Endodermal cell (in vitro differentiated cells): ENCODE measurements at places on chromosomes 7 and 10.

GRCh38 chr10:78807504-78808203, 261.1 kb upstream of the ZMIZ1 start:
- no peak overlapping the region for H3K4me3 ChIP-seq
- H3K27me3 ChIP-seq = peaks cover 10% of the 10 kb centered on the region
- no peak overlapping the region for H3K27ac ChIP-seq
- H3K4me1 ChIP-seq = peaks cover 4% of the 10 kb centered on the region
- no peaks in the 10 kb centered on the region for H3K36me3 ChIP-seq
- DNase-seq = peak; percentile 57

DNA sequence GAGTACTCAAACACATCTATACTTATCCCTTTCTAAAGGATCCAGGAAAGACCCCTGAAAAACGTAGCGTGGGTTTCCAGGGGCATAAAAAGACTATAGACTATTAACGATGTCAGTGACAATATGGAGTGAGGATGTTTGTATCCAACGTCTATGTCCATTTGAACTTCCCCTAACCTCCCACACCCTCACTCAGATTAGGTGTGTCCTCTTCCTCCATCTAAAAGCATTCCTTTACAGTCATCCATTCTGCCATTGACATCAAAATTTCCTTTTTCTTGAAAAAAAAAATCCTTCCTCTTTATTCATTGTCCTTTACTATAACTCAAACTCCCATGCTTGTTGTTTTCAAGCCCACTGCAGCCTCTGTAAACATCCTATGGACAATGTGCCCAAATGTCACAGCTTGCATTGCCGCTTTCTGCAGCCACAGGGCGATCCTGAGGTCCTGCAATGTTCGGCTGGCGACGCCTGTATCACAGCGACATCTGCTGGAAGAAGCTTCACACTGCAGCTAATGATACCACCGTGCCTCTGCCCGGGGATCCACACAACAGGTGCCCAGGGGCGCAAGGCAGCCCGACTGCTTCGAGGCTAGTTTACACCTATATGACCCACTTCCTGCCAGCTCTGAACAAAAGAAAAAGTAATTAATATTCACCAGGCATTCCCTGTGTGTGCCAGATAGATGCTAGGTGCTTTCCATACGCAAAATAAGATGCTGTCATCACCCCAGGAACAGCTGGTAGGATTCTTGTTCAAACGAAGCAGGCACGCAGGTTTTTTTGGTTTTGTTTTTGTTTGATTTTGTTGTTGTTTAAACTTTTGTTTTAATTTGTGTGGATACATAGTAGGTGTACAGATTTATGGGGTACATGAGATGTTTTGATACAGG, 267.9 kb upstream of the GHITM start:
- H3K27ac ChIP-seq = no peak overlapping the region
- no peaks in the 10 kb centered on the region for H3K27me3 ChIP-seq
- H3K36me3 ChIP-seq = no peaks in the 10 kb centered on the region
- DNase-seq = peak; percentile 93

GRCh38 chr10:78571286-78571685, 497.5 kb upstream of the ZMIZ1 start:
- H3K4me1 ChIP-seq = peaks cover 10% of the 10 kb centered on the region
- H3K36me3 ChIP-seq = no peaks in the 10 kb centered on the region
- no peaks in the 10 kb centered on the region for H3K27me3 ChIP-seq
- no peak overlapping the region for H3K4me3 ChIP-seq
- no peak overlapping the region for H3K27ac ChIP-seq

- no peaks in the 10 kb centered on the region for H3K36me3 ChIP-seq
- H3K4me3 ChIP-seq = no peak overlapping the region
- no peaks in the 10 kb centered on the region for H3K27me3 ChIP-seq
- H3K27ac ChIP-seq = no peak overlapping the region
These were observed 31.1 kb upstream of the RET start for GRCh38 chr10:43045631-43046287.

- no peak overlapping the region for H3K4me3 ChIP-seq
- DNase-seq = peak; percentile 81
- no peaks in the 10 kb centered on the region for H3K36me3 ChIP-seq
- no peak overlapping the region for H3K27ac ChIP-seq
These were observed 1128.7 kb downstream of the CNTNAP2 start for GRCh38 chr7:147245274-147245673.

- H3K4me3 ChIP-seq = no peak overlapping the region
- DNase-seq = peak; percentile 69
- H3K27ac ChIP-seq = no peak overlapping the region
- peaks cover 2% of the 10 kb centered on the region for H3K4me1 ChIP-seq
- peaks cover 60% of the 10 kb centered on the region for H3K27me3 ChIP-seq
- peaks cover 13% of the 10 kb centered on the region for H3K36me3 ChIP-seq
These were observed 64.8 kb downstream of the CALD1 start for GRCh38 chr7:134844200-134844599.

GRCh38 chr7:116443101-116443523, 56.4 kb upstream of the CAV2 start:
- no peak overlapping the region for H3K4me3 ChIP-seq
- no peaks in the 10 kb centered on the region for H3K27me3 ChIP-seq
- no peak for DNase-seq
- peaks cover 1% of the 10 kb centered on the region for H3K4me1 ChIP-seq
- H3K27ac ChIP-seq = no peak overlapping the region

GRCh38 chr10:104559935-104560334, 81.2 kb upstream of the SORCS3 start:
- H3K4me1 ChIP-seq = no peaks in the 10 kb centered on the region
- peak; percentile 16 for DNase-seq
- no peaks in the 10 kb centered on the region for H3K36me3 ChIP-seq
- no peak overlapping the region for H3K4me3 ChIP-seq
- H3K27me3 ChIP-seq = peaks cover 5% of the 10 kb centered on the region

DNA sequence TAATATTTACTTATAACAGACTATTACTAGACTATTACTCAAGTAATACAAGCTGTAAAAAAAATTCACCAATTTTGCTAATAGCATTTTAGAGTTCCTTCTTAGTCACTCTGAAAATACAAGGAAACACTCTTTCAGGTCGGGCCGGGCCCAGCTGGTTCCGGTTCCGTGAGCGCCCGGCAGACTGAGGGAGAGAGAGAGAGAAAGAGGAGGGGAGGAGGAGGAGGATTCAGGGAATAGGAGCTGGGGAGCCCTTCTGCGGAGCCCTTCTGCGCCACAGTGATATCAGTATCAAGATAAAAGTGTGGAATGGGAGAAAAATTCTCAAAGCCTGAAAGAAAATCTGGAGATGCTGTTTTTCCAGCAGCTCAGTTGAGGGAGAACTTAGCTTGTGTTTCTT, 30.5 kb upstream of the BHLHA15 start:
- H3K27ac ChIP-seq = no peak overlapping the region
- H3K4me3 ChIP-seq = no peak overlapping the region
- peaks cover 9% of the 10 kb centered on the region for H3K36me3 ChIP-seq
- no peaks in the 10 kb centered on the region for H3K4me1 ChIP-seq
- no peaks in the 10 kb centered on the region for H3K27me3 ChIP-seq

DNA sequence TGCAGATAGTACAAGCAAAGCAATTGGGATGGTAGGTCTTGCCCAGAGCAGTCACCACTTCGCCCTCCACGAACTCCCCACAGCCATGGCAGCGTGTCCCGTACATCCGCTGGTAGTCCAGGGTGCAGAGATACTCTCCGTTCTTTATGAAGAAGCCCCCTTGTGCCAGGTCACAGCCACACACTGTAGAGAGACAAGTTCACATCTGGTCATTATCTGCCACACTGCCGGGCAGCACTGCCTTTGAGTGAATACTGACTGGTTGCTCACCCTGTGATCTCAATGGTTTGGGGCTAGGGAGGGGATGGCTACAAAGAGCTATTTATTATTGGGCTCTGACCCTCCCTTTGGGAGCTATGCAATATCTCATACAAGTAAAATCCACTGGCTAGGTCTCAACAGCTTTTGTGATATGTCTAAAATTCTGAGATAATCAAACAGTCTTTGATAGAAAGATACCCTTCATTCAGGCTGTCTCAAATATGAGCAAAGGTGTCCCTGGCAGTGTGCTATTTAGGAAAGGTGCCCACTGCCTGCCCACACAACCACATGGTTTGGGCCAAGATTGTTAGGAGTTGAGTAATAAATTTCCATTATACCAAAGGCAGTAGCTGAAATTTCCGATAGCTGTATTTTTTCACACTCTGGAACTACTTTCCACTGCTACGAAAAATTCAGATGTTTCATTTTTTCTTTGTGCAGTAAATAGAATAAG, 82.5 kb downstream of the ABLIM1 start:
- H3K27ac ChIP-seq = no peak overlapping the region
- DNase-seq = no peak
- no peaks in the 10 kb centered on the region for H3K36me3 ChIP-seq
- no peak overlapping the region for H3K4me3 ChIP-seq
- no peaks in the 10 kb centered on the region for H3K4me1 ChIP-seq

- H3K36me3 ChIP-seq = no peaks in the 10 kb centered on the region
- no peaks in the 10 kb centered on the region for H3K27me3 ChIP-seq
- H3K27ac ChIP-seq = no peak overlapping the region
- H3K4me1 ChIP-seq = no peaks in the 10 kb centered on the region
- H3K4me3 ChIP-seq = no peak overlapping the region
These were observed 150.2 kb downstream of the REEP3 start for GRCh38 chr10:63671317-63671937.

DNA sequence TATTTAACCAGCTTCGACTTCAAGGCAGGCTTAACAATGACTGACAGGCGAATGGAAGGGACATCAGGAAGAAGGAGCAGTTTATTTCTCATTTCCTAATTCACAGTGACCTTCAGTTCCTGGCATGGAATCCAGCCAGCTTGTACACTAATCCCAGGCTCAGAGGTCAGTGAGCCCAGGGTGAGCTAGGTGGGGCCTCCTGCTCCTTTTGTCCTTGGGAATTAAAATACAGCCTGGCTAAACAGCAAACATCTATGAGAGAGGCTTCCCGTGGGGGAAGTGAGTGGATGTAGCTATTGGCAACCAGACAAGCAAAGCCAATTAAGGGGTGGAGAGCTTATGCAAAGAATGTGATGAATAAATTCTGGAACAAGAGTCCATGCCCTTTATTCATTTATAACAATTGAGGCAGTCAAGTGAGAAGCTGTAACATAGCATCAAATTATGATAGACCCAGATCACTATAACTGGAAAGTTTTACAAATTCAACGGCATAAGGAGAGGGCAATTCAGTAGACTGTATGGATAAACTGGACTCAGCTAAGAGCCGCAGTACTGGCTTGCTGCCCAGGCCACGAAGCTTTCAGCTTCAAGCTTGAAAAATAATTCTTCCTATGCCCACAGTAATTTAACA, 57.1 kb downstream of the STK17A start:
- peak overlapping the region; percentile 89 for H3K27ac ChIP-seq
- no peak for DNase-seq
- peaks cover 4% of the 10 kb centered on the region for H3K4me1 ChIP-seq
- no peaks in the 10 kb centered on the region for H3K27me3 ChIP-seq
- peaks cover 51% of the 10 kb centered on the region for H3K36me3 ChIP-seq

DNA sequence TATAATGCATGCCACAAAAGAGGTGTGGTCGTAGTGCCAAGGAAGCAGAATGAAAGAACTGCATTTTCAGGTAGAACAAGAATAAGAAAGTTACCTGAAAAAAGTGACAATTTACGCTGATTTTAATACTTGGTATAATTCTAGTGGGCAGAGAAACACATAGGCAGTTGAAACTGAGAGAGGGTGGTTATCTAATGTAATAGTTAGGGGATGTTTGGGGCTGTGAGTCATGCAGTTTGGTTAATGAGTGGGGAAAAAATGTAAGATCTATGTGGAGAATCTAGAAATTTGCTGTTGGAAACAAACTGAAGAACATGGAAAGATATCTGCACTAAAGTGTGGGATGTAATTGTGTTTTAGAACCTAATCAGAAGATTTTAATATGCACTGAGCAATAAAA, 33.7 kb downstream of the ZNF37A start:
- no peaks in the 10 kb centered on the region for H3K4me1 ChIP-seq
- no peak overlapping the region for H3K27ac ChIP-seq
- H3K36me3 ChIP-seq = no peaks in the 10 kb centered on the region
- H3K27me3 ChIP-seq = no peaks in the 10 kb centered on the region
- no peak overlapping the region for H3K4me3 ChIP-seq
- no peak for DNase-seq

DNA sequence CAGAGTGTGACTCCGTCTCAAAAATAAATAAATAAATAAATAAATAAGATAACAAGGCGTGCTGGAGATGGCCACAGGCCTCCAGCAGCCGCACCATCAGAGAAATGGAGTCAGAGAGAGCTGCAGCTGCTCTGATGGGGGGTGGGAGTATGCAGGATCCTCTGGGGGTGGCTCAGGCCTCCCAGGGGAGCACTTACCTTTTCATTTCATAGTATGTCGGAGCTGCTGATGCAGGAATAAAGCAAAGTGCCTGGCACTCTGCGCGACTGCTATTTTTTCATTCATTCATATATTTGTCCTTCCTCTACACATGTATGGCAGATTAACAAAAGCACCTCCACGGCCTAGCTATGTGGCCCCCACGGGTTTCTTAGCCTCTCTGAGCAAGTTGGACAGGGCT, 175.9 kb downstream of the CUX1 start:
- H3K36me3 ChIP-seq = peaks cover 16% of the 10 kb centered on the region
- no peak overlapping the region for H3K4me3 ChIP-seq
- no peaks in the 10 kb centered on the region for H3K4me1 ChIP-seq
- H3K27ac ChIP-seq = no peak overlapping the region
- H3K27me3 ChIP-seq = no peaks in the 10 kb centered on the region

DNA sequence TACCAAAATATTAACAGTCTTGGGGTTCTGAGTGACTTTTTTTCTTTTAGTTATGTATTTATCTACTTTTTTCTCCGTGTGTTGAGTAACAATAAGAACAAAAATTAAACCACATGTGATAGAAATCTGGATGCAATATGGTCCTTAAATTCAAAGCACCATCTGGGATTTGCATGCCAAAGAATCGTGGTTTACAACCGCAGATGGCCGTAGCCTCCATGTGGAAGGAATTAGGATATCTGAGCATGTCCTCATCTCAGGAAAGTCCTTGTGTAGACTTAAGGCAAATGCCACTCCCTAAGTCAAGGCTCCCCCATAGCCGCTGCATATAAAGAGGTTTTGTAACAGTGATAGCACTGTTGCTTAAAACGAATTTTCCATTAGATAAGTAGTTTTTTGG, 304.0 kb downstream of the ZEB1 start:
- H3K27ac ChIP-seq = no peak overlapping the region
- peaks cover 2% of the 10 kb centered on the region for H3K4me1 ChIP-seq
- H3K27me3 ChIP-seq = no peaks in the 10 kb centered on the region
- no peaks in the 10 kb centered on the region for H3K36me3 ChIP-seq

DNA sequence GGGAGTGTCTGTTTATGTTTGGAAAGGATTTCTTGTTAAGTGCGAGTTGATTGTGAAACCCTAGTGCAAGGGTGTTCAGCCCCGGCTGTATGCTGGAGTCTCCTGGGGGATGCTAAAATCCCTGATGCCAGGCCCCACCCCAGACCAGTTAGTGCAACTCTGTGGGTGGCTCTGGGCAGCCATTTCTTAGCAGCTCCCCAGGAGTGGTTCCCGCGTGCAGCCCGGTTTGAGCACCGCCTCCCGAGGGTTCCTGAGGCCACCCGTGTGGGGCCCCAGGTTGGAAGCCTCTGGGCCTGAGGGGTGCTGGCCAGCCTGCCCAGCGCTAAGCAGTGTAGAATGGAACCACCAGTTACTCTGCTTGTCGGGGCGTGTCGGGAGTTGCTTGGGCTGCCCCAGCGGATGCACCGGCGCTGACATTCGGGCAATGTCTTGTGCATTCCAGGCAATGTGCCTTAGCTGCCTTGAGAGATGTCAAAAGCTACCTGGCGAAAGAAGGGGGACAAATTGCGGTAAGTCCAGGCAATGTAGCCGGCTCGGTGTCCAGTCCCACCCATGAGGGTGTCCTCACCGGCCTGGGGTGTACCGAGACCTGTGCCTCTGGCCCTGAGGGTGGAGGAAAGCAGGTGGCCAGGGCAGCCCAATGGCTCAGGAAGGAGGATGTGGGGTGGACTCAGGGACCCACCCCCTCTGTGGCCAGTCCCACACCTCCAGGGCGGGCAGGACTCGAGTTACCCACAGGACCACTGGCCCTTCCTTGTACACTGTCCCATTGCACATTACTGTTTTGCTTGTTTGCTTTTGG, 13.2 kb downstream of the PFKFB3 start:
- peaks cover 75% of the 10 kb centered on the region for H3K36me3 ChIP-seq
- no peaks in the 10 kb centered on the region for H3K27me3 ChIP-seq
- no peak overlapping the region for H3K4me3 ChIP-seq
- H3K27ac ChIP-seq = no peak overlapping the region
- DNase-seq = no peak
